ENCODE measurements at places on chromosomes 6 and 20.

DNA sequence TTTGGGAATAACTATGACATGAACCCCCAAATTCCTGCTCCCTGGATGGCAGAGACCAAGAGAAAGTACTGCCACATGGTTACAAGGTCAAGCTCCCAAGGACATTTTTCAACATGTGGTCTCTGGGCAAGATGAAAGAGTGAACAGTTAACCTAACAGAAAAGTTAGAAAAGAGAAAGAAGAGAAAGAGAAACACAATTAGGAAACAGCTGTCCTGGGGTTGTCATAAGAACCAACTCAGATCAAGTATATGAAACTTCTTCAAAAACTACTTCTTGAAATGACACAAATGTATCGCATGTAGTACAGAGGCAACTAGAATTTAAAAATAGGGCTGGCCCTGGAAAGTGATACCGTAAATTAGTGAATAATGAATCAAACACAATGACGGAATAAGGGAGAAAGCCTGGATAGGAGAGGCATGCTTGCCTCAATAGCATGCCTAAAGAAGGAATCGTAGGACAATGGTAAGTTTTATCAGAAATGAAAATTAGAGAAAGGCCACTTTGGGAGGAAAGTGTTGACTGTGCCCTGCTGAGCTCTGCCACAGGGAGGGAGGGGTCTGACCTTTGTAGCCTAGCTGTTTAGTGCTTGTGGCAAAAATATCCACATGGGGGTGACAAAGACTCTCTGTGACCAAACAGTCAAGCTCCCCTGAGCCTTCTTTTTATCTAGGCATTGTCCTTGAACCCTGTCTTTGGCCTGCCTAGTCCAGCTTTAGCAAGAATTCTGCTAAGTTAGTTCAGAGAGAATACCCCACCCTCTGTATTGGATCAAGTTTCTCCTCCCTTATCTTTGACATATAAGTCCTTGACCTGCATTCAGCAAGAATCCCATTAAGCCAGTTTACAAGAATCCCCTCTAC lies 4.3 kb upstream of the DCBLD1 start:
- DNase-seq, result no peak

DNA sequence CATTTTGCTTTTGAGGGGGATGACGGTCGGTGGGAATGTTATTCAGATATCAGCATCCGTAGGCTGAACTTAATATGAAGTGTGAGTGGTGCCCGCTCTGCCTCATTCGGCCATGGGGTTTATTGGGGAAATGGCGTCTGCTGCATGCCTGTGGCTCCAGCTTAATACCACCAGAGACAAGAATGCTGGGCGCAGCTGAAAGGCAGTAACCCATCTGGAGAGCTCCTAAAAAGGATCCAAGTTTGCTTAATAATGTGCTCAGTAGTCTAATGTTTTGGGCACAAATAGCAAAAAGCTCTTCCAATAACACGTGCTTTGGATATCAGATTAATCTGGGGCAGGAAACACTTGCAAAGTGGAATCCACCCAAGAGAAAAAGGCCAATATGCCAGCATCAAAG lies 273.0 kb upstream of the TAB2 start:
- no peak for DNase-seq

DNA sequence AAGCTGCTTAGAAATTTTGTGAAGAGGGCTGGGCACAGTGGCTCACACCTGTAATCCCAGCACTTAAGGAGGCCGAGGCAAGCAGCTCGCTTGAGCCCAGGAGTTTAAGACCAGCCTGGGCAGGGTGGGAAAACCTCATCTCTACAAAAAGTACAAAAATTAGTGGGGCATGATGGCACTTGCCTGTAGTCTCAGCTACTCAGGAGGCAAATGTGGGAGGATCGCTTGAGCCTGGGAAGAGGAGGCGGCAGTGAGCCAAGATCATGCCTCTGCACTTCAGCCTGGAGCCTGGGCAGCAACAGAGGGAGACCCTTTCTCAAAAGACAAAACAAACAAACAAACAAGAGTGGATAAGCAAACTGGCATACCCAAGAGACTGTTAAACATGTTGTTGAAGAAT lies 308.3 kb upstream of the ADGRB3 start:
- no peak for DNase-seq

- no peak for DNase-seq
These were observed 93.6 kb downstream of the RIMS1 start for GRCh38 chr6:71979911-71980310.

DNA sequence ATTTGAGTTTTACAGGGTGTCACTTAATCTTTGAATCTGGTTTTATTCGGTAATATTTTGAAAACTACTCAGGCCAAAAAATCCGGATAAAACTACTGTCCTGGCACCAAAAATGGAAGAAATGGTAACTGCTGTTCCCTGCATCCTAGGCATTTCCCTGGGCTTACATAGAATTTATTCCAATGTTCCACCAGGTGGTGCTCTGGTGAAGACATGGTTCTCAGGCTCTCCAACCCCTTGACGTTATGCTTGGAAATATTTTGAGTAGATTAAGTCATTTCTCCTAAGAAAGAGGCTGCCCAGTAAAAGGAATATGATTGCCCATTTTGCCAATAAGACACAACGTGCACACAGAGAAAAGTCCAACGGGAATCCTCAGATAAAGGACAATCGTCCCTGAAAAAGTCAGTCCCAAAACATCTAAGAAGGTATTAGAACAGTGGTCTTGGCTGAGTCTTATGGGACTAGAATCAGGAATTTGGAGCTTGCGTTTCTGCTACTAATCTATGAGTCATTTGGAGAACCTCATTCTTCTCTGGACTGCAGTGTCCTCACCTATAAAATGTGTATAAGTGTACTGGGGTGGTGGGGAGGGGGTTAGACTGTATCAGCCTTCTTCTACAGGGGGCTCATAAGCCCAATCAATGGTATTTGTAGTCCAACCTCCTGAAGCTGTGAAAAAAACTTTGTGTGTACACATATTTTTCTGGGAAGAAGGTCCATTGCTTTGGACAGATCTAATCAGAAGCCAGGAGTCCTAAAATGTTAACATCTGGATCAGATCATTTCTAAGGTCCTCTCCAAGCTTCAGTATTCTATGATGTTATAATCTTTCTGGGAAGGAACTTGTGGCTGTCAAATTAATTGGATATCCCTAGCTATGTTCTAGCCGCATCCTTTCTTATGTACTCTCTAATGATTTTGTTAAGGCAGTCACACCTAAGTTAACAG lies 131.0 kb upstream of the BMP2 start:
- no peak for DNase-seq

DNA sequence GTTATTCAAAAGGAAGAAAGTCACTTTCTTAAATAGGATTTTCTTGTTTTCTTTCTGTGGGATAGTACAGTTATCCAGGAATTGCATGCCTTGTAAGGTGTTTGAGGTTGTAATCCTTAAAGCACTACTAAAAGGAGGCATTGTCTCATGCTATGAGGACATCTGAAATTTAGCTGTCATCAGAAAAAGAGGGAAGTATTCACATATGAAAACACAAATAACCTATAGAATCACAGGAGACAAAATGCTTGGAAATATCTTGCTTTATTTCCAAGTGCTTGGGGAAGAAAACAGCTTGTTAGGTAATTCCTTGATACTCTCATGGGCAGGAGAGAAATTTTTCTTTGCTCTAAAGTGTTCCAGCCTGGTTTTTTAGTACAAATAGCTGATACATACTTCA lies 40.1 kb downstream of the HECA start:
- no peak for DNase-seq

DNA sequence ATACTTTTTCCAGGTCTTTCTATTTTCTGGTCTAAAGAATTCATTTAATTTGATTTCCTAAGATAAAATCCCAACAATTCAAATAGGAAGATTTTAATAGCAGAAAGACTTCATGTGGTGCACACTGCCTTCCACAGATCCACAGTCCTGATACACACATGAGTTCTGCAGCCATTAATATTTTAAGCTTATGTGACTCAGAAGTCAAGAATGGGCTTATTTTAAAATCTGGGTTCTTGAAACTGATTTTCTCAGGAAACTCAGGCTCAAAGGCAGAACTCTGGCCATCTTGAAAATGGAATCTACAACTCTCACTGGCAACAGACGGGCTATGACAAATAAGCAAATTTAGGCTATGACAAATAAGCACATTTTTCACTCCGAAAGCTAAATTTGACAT lies 88.2 kb downstream of the COL12A1 start:
- no peak for DNase-seq

- no peak for DNase-seq
These were observed 19.9 kb downstream of the TREM1 start for GRCh38 chr6:41266541-41266940.

- no peak for DNase-seq
These were observed 309.8 kb downstream of the HIVEP2 start for GRCh38 chr6:142635130-142635529.

GRCh38 chr6:169248521-169248971 lies 5.1 kb downstream of the THBS2 start:
- DNase-seq, result peak; percentile 79

GRCh38 chr6:43875849-43876572 lies 106.0 kb downstream of the VEGFA start:
- DNase-seq, result no peak

GRCh38 chr20:63544958-63545516 lies 2.5 kb downstream of the SRMS start:
- DNase-seq, result no peak

DNA sequence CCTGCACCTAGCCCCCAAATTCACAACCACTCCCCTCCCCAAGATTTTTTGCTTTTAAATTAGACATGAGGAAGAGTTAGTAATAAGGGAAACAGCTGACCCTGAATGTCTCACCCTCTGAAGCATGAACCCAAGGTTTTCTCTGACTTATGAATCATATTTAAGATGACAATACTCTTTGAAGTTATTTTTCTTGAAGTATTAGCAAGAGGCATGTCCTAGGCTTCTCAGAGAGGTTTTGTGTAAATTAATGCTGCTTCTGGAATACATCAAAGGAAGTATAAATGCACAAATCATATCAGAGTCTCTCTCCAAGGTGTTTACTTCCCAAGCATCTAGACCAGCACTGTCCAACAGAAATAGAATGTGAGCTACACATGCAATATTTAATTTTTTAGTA lies 408.1 kb upstream of the MARCKS start:
- no peak for DNase-seq

DNA sequence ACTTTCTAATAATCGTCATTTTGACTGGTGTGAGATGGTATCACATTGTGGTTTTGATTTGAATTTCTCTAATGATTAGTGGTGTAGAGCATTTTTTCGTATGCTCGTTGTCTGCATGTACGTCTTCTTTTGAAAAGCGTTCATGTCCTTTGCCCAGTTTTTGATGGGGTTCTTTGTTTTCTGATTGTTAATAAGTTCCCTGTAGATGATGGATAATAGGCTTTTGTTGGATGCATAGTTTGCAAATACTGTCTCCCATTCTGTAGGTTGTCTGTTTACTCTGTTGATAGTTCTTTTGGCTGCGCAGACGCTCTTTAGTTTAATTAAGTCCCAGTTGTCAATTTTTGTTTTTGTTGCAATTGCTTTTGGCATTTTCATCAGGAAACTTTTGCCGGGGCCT lies 32.3 kb upstream of the XRN2 start:
- no peak for DNase-seq

DNA sequence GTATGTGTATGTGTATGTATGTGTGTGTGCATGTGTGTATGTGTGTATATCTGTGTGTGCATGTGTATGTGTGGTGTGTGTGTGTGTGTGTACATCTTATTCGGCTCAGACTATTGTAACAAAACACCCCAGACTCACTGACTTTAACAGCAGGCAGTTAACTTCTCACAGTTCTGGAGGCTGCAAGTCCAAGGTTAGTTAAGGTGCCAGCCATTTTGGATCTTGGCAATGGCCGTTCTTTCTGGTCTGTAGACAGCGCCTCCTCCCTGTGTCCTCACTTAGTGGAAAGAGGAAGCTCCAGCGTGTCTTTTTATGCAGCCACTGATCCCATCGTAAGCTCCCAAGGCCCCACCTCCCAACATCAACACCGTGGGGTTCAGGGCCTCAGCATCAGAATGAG lies 128.3 kb upstream of the THBS2 start:
- DNase-seq, result no peak

- DNase-seq, result no peak
These were observed 5.4 kb downstream of the NOX3 start for GRCh38 chr6:155450240-155450581.

DNA sequence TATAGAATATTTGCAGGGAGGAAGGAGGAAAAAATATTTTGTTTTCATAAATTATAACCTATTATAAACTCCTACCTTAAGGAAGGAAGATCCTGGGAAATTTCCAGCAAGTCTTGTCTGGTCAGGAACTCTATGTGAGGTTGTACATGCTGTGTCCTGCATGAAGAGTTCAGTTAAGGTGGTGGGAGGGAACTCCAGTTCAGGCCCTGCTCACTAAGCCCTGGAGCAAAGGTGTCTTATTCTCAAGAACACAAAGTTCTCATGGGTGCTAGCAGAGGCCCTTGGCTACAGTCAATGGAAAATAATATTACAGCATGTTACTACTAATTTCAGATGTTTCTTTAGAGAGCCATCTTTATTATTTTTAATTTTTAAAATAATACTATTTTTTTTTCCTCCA lies 3.8 kb upstream of the OGFRL1 start:
- DNase-seq, result no peak

GRCh38 chr20:25019381-25020155 lies 27.0 kb upstream of the APMAP start:
- DNase-seq, result peak; percentile 52

- DNase-seq, result no peak
These were observed 11.7 kb downstream of the TMEM244 start for GRCh38 chr6:129849456-129849855.

- no peak for DNase-seq
These were observed 33.3 kb downstream of the GABRR2 start for GRCh38 chr6:89281779-89282246.
